ENCODE measurements at places on chromosomes 1 and 21.

DNA sequence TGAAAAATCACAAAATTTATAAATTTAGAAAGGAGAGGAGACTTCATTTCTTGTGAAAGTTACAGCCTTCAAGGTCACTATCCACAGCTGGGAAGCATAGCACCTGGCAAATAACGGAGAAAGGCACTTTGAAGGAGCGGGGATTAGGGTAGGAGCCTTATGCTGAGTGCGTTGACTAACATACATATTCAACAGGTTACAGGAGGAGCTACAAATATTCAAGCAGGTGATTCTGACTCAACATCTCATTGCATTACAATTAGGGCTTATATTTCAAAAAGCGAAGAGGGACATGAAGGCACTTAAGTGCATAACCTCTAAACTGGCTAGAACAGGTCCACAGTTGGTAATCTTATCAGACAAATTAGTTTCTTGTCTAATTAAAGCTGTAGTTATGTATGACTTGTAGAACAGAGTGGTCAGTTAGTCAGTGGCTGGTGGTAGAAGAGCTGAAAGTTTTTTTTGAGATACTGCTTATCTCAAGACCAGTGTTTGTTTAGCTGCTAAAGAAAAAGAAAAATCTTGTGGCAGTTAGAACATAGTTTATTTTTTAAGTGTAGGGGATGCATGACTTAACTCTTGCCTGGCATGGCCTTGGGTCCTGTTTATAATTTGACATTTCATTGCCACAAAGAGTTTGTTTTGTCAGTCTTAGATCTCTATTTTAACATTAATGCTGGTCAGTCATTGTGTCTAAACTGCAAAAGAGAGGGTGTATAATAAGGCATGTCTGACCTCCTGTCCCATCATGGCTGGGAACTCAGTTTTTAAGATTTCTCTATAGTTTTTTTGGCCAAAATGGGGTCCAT is 311.5 kb downstream of the DUSP10 start:
- DNase-seq: no peak

DNA sequence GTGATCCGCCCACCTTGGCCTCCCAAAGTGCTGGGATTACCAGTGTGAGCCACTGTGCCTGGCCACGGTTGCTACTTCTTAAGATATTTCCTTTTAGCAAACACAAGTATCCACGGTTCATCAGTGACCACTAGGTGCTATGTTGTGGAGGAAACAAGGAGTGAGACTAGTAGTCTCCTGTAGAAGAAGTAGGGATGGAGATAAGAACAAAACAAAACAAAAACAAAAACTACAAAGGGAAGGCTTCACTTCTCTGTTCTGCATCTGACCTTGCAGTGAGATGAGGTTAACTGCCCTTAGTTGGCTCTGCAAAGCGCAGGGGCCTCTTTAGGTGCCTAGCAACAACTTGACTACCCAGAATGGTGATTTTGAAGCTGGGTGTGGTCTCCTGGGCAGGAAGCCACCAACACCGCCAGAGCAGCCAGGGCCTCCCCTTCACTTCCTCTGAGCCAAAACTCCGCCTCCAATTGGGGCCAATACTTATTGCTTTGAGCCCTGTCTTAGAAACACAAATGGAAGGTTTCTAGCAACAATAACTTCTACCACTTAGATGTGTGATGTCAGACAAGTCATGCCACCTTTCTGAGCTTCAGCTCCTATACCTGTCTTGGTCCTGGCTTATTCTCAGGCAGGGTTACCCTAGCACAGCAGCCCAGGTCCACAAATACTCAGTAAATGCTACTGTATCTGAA is 12.8 kb upstream of the CDC42 start:
- DNase-seq: peak; percentile 80

DNA sequence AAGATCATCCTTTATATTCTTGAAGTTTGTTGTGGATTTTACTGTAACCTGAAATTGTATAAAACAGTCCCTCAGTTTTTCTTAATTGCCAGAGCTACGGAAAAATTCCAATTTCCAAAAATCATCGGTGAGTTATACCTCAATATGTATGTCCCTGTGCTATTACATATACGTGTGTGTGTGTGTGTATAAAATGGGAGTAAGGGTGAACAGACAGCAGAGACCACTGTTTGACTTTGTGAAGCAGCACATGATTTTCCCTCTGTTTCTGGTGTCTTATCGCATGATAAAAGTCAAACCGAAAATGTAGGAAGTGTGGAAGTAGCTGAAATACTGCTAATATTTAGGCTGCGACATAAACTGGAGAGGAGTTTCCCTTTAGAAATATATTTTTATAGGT is 1.2 kb downstream of the OR2T1 start:
- DNase-seq: no peak

DNA sequence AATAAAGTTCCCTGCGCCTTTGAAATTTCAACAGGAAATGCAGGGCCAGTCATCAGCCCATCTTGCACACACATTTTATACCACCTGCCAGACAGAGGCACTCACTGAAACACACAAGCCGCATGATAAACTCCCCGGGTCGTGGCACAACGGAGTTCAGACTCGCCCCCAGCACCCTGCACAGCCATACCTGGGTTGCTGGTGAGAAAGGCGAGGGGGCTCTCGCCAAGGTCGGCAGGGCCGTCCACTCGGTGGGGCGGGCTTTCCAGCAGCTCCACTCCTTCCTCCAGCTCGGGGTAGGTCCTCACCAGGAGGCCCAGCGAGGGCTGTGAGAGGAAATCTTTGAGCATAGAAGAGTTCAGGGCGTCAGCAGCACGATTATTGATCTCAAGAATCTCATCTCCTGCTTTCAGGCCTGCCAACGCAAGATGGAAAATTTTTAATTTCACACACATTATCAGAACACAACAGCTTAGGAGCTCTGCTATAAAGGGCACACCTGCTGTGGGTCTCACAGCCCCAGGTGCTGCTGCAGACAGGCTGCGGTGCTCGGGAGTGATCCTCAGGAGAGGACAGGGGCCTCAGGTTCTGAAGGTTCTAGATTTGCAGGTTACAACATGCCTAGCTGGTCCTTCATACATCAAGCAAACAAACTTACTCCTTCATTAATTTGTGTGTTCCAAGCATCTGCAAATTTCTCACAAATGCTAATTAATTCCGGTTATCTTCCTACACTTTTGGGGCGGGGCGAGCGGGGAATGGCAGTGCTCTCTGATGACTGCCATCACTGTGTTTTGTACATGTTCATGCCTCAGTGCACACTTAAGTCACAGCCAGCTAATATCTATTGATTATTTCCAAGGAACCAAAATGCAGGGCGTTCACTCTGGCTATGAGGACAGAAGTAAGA is 144.2 kb upstream of the KRTAP19-8 start:
- peak; percentile 73 for DNase-seq

- DNase-seq: no peak
Observed at GRCh38 chr21:31234936-31235335, 109.1 kb downstream of the TIAM1 start.

DNA sequence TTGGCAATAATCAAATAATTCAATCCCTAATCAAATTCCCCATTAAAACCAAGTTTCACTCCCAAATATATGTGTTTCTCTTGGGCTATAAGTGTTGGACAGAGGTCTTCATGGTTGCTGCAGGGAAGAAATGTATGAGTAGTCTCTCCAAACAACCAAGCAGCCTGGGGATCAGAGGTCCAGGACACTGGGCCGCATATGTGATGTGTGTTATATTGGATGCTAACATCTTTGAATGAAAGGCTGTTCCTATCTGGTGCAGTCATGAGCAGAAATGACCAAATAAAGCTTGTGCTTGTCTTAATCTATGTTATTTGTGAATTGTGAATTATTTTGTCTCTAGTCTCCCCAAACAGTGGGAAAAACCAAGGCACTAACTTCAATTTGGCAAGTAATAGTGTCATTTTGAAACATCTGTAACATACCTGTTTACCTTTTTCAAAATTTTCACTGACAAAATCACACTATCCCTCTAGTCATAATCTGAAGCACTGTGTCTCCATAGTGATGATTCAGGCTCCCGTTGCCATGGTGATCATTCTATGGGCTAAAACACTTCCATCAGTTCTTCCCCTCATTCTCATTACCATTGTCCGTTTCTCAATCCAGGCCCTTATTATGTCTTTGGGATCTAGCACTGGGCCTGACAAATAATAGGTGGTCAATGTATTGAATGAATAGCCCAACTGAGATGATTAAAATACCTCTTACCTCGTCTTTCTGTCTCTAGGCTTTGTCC is 12.5 kb upstream of the TADA1 start:
- no peak for DNase-seq

DNA sequence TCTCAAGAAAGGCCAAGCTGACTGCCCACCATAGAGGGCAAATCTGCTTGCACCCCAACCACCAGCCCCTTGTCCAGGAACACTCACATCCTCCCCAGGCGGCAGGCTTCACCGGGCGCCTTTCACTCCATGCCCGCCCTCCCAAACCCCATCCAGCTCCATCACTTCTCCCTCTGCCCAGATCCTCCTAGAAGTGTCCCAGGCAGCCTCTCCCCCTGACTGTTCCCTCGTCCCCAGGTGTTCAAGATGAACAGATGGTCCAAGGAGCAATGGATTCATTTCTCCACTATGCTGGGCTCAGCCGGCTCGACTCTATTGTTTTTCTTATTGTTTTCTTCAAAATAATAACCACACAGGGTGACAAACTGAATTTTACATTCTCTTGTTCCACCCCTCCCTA is 22.1 kb downstream of the S100A6 start:
- DNase-seq: no peak

DNA sequence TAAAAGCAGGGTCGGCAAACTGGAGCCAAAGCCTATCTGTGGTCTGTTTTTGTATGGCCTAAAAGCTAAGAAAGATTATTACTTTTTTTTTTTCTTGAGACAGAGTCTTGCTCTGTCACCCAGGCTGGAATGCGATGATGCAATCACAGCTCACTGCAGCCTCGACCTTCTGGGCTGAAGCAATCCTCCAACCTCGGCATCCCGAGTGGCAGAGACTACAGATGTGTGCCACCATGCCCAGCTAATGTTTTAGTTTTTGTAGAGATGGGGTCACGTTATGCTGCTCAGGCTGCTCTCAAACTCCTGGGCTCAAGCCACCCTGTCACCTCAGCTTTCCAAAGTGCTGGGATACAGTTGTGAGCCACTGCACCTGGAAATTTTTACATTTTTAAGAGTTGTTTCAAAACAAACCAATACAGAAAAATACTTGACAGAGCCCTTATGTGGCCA is 6.5 kb upstream of the GLRX2 start:
- DNase-seq: no peak

DNA sequence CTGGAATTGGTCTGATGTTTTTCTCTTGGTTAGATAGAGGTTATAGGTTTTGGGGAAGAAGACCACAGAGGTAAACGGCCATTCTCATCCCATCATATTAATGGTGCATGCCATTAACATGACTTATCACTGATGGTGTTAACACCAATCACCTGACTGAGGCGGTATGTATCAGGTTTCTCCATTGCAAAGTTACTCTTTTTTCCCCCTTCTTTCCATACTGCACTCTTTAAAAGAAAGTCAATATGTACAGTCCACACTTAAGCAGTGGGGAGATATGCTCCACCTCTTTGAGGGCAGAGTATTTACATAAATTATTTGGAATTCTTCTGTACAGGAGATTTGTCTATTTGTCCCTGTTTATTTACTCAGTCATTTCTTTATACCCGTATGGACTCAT is 35.7 kb upstream of the OSBPL9 start:
- DNase-seq: no peak

- no peak for DNase-seq
Observed at GRCh38 chr1:14810595-14811361, 212.3 kb downstream of the KAZN start.

- DNase-seq: no peak
Observed at GRCh38 chr1:222018041-222018440, 276.2 kb upstream of the DUSP10 start.

- no peak for DNase-seq
Observed at GRCh38 chr1:4053774-4054173, 153.7 kb upstream of the C1orf174 start.

GRCh38 chr1:24505816-24506215 is 3.2 kb downstream of the RCAN3 start:
- no peak for DNase-seq

DNA sequence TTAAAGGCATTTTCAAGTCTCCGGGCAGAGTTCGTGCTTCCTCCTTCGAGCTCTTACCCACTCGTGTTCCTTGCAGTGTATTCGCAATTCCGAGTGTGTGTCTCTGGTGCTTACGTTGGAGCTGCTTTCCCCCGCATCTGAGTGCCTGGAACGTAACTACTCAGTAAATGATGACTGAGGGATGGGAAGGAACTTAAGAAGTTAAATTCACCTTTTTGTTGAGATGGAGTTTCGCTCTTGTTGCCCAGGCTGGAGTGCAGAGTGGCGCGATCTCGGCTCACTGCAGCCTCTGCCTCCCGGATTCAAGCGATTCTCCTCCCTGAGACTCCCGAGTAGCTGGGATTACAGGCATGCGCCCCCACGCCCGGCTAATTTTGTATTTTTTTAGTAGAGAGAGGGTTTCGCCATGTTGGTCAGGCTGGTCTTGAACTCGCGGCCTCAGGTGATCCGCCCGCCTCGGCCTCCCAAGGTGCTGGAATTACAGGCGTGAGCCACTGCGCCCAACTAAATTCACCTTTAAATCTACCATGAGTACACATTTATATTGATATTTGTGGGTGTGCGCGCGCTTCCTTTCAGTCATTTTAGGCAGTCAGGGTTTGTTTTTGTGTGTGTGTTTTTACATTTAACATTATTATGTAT is 837 bp downstream of the NDUFS5 start:
- no peak for DNase-seq

- DNase-seq: no peak
Observed at GRCh38 chr21:42847051-42847707, 32.2 kb downstream of the WDR4 start.

DNA sequence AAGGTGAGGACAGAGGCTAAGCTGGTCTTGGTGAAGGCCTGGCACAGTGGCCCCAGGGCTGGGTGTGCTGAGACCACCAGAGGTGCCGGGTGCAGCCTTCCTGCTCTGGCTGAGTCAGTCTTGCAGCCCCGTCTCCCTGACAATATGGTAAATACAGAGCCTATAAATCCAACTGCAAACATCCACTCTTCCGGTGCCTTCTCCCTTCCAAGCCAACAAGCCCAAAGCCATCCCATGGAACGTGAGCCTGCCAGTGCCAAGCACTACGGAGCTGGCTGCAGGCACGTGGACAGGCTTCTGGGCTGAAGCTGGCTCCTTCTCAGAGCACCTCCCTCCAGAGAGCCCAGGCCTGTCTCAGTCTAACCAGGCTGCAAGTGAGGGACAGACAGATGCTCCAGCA is 70.0 kb downstream of the TRABD2B start:
- DNase-seq: no peak

DNA sequence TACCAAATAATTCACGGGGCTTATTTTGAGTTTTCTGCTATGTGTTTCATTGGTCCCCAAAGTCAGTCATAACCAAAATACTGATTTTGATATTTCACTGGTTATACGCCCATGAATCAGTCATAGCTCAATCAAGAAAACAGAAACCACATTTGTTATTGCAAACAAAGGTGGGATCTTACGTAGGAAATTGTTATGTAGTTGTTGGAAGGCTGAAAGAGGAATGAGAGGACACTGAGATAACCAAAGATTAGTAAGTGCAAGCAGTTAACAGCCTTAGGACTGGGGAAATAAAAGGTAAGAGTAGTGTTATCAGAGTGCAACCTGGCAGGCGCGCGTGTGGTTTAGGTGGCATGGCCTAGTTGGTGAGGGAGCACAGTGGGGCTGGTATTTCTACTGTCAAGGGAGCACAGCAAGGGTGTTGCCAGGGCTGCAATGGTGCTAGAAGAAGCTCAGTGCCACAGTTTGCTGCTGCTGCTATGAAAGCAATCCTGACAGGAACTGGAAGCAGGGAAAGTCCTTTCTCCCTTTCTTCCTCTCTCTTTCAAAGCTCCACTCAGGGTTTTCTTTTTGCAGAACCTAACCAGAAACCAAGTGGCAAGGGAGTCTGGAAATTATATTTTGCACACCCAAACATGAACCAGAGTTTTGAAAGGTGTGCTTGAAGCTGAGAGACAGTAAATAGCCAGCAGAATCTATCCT is 33.7 kb downstream of the RTCA start:
- DNase-seq: no peak

GRCh38 chr1:228226956-228227791 is 19.3 kb downstream of the OBSCN start:
- DNase-seq: no peak

Data from activated T-cell treated with anti-CD3 and anti-CD28 coated beads, Interleukin-2, amount 50 U/mL, for 1 hour (primary cell).